ENCODE measurements at places on chromosomes 5 and 9.
A peak's percentile ranks its signal among the peaks of the same experiment; 100 is the strongest.

DNA sequence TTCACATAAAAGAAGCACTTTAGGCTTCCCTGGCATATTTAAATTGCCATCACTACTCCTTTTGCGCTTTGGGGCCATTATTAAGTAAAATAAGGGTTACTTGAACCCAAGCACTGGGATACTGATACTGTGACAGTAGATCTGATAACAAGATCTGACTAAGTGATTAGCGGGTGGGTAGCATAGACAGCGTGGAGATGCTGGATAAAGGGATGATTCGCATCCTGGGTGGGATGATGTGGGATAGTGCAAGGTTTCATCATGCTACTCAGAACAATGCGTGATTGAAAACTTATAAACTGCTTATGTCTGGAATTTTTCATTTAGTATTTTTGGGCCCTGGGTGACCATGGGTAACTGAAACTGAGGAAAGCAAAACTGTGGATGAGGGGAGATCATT is 75.1 kb downstream of the PTTG1 start:
- DNase-seq: no peak

GRCh38 chr9:129640871-129641749 is 841 bp downstream of the ASB6 start:
- peak; percentile 45 for DNase-seq

GRCh38 chr5:163377982-163378381 is 59.4 kb upstream of the CCNG1 start:
- no peak for DNase-seq

GRCh38 chr9:23741351-23741750 is 84.7 kb downstream of the ELAVL2 start:
- peak; percentile 92 for DNase-seq
